Activated T-helper 1 cell treated with Interleukin-2 at 50 U/mL for 16 hours (primary cell): ENCODE measurements at places on chromosomes 12 and 14.
A peak's percentile ranks its signal among the peaks of the same experiment; 100 is the strongest.

- no peak for DNase-seq
Measured at GRCh38 chr12:117821480-117822175, 147.2 kb downstream of the KSR2 start.

DNA sequence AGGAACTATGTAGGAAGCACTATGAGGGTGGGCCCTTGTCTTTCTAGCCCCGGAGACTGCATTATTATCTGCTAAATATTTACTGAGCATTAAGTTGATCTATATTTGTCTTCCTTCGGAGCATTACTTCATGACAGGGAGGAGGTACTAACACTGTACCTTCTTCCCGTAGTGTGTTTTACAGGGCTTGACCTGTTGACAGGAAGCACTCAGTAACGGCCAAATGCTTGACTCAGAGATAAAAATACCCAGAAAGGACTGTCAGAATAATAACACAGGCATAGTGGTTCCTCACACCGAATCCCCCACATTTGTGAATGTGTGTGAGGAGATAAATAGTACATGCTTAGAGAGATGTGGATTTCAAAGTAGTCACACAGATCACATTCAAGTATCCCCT is 466.6 kb downstream of the EGLN3 start:
- DNase-seq = no peak

GRCh38 chr12:113063396-113064350 is 7.1 kb downstream of the DTX1 start:
- no peak for DNase-seq

- no peak for DNase-seq
Measured at GRCh38 chr12:116455540-116456329, 103.4 kb upstream of the MAP1LC3B2 start.

DNA sequence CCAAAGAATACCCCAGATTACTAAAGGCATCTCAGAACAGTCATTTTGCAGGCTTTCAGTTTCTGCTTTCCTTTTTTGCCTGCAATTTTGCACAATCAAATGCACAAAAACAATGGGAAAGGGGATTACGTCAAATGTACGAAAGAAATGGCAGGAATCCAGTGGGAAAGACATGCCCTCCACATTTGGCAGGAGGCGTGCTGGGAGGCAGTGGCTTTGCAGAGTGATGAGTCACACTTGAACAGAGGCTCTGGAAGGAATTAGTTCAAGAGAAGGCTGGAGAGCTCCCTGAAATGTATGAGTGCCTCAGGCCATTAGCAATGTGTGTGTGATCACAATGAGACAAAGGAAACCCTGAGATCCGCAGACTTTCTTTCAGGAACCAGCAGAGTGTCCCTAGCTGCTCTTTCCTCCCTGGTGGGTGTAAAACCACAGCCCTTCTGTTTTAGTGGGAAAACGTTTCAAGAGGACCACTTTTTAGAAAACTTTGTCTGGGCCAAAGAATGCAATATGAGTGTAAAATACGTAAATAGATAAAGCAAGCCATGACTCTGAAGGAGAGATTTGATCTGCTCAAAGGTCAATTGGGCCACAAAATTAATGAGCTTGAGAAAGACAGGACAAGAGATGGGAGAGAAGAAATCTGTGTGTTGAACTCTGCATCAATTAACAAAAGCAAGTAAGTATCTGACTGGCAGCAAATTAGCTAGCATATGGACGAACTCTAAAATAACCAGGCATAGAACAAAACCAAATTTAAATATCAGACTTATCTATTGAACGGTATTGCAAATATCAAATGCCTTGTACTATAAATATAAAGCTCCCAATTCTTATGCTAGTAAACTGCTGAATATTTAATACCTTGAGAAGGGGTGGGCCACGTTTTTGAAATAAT is 155.4 kb upstream of the PDE3A start:
- DNase-seq = no peak

- DNase-seq = peak; percentile 37
Measured at GRCh38 chr14:102437997-102438915, 71.3 kb downstream of the ANKRD9 start.

GRCh38 chr12:118455327-118455726 is 79.0 kb downstream of the SUDS3 start:
- DNase-seq = no peak

GRCh38 chr12:54543526-54543925 is 5.9 kb upstream of the PDE1B start:
- no peak for DNase-seq

GRCh38 chr12:132075714-132076553 is 68.2 kb downstream of the DDX51 start:
- DNase-seq = no peak

- DNase-seq = no peak
Measured at GRCh38 chr14:61197416-61197815, 83.7 kb downstream of the TMEM30B start.

- no peak for DNase-seq
Measured at GRCh38 chr14:38502239-38502638, 246.3 kb upstream of the CLEC14A start.

- no peak for DNase-seq
Measured at GRCh38 chr14:63245893-63246292, 41.6 kb downstream of the RHOJ start.

DNA sequence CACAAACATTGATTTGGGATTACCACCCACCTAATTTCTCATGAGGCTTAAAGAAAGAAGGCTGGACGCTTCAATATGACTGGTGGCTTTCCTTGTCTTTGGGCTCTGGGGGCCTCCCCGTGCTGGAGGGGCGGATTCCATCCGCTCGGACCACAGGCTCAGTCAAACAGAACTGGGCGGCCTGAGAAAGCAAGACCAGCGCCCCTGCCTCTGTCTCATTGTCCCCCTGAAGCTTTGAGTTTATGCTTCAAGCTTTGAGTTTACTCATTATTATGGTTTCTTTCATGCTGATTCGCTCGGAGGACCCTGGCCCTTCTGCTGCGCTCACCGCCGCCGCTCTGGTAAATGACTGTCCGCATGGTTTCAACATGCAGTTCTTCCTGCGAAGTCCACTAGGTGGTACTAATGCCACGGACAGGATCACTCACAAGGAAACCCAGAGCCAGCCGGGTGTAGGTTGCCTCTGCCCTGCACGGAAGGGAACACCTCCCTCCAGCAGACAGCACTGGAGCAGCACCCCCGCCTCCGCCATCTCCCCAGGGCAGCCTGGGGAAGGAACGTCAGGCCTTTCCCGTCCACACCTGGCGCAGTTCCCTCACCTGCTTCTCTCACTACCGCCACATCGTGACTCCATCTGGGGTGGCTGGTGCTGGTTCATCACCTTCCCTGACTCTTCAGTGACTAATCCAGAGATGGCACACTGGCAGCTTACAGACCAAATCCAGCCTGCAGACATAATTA is 13.2 kb upstream of the TIGAR start:
- DNase-seq = no peak

GRCh38 chr12:70398862-70399261 is 32.8 kb downstream of the KCNMB4 start:
- DNase-seq = no peak

DNA sequence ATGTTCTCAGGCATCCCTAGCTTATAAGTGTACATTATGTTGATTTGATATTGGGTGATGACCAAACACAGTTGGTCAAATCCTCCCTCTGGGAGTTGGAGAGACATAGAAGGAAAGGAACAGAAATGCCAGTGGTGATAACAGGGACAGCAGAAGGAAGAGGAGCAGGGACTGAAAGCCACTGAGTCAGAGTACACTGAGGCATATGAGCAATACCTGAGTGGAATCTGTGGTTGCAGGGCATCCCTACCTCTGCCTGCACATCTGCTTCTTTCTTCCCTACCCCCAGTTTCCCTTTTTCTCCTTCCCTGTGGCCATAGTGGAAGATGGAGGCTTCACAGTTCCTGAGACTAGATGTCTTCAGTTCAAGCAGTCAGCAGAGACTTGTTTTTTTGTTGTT is 44.9 kb downstream of the BICD1 start:
- DNase-seq = no peak

- DNase-seq = no peak
Measured at GRCh38 chr14:105497671-105498429, 6.8 kb downstream of the TEDC1 start.

DNA sequence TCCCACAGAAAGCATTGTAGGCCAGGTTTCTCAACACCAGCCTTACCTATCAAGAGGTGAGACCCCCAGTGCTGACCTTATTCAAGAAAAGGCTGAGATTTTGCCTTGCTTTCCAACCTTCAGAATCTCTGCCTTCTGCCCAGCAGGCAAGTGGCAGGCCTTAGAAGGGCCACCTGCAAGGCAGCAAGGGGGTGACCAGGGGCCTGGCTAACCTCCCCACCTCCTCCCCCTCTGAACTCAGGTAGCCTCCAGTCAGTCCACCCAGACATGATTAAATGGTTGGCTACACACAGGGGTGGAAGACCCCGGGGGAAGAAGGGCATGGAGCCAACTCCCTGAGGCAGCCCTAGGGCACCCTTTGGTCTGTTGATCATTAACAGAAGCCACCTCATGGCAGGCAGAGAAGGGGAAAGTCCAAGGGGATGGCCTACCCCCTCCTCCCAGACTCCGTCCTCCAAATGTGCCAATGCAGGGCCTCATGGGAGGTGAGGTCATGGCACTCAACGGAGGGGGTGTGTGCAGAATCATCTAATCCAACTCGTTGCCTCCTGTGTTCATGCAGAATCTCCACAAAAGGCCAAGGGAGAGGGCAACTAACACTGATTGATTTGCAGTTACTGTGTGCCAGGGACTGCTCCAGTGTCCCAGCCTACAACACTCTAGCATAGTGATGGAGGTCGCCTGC is 8.5 kb downstream of the ZFP36L1 start:
- DNase-seq = no peak

GRCh38 chr12:110688446-110689280 is at the start of gene HVCN1:
Gene HVCN1 (minus strand): TSS chr12:110689115. CDS start chr12:110683245, 5,870 bp downstream.
- peak; percentile 5 for DNase-seq

- DNase-seq = peak; percentile 98
Measured at GRCh38 chr12:6851921-6852650, at the start of gene USP5. Gene USP5 (plus strand): TSS chr12:6852150. CDS start chr12:6852180, 30 bp downstream.

GRCh38 chr14:72573725-72574417 is 320.0 kb downstream of the DPF3 start:
- DNase-seq = no peak

DNA sequence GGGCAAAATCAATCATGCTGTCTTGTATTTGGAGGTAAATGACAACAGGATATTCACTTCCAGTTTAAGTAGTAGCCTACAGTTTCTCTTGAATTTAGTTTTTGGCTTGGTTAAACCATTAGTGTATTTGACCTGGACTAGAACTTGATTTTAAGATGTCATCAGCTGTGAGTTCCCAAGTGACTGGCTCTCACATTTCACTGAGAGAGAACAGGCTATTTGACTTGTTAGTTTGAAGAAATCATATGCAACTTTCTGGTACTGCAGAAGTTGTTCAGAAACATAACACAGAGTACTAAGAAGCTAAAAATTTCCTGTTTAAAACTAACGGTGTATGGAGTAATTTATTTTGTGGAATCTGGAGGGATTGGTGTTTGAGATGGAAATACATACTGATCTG is 22.3 kb downstream of the MNAT1 start:
- DNase-seq = no peak

GRCh38 chr12:113479590-113480335 is 8.1 kb upstream of the LHX5 start:
- no peak for DNase-seq

DNA sequence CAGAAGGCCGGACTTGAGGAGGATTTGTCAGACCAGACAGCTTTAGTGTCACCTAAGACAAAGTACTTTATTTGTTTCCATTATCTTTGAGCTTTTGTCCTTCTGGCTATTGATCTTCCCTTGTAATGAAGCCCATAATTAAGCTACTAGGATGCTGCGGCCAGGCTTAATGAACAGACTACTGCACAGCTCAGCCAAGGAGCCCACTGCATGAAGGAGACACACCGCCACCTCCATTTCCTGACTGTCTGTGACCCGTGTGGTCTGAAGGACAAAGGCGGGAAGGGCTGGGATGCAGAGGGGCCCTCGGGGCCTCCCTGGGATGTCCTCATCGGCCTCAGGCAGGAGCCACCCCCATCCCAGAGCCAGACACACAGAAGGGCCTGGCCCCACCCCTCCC is 31.0 kb upstream of the GALNT9 start:
- DNase-seq = no peak

DNA sequence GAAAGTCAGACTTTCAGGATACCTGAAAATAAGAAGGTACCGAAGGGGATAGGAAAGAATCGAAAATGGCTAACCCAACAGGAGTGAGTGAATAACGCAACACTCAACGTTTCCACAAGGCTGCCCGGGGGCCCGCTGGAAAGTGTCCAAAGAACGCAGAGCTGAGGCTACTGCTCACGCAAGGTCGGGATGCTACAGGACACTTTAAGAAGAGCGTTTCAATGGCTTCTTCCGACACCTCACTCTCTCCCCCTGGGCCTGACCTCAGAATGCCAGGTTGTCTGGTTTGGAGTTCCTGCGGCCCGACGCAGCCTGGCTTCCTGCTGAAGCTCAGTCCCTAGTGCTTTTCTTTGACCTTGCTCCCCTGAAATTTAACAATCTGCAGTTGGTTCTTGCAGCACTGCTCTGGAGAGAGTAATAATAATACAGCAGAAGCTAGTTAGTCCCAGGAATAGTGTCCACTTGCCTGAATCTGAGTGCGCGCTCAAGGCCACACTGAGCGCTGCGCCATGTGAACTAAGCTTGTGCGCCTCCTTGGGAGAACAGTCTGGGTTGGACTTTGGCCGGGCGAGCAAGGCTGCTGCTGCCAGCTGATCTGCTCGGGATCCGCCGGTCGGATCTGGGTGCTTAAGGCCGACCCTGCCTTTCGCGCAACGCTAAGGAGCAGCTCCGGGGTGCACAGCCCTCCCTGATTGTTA is 2.0 kb upstream of the ALX1 start:
- DNase-seq = no peak

DNA sequence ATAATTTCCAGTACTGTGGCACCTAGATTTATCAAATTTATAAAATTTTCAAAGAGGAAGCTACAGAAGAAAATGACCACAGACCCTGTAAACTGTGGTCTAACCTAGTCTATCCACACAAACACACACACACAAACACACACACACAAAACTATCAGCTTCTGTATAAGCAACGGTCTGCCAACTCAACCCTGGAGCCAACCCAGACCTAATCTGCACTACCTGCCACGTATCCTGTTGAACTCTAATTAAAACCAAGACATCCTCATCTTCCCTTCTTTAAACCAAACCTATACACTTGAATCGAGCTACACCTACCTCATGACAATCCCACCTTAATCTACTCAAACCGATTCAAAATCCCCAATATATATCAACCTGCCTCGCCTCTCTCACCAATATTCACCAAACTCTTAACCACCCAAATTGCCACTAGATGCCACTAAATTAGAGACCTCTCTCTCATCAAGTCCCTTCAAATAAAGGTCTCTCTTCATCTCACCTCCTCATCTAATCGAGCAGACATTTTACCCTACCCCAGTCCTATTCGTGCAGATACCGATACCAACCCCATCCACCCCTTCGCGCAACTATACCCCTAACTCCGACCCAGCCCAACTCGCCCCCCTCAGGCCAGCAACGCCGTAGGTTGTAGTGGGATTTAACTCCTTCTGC is 808 bp downstream of the ACIN1 start:
- no peak for DNase-seq

DNA sequence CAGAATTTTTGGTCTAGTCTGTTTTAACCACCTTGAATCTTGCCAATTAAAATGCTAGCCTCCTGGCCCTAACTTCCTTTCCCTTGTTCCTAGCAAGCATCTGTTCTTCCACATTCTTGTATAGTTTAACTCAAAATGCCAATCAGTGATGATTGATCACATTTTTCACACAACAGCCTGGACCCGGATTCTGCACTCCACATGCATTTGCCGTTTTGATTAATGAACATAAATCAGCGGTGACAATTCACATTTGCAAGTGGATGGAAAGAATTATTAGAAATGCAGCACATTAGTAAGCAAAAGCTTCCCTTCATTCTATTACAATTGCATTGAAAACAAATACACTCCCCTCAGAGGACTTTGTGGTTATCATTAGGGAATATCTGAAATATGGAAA is 83.4 kb downstream of the PDZRN4 start:
- no peak for DNase-seq
